Lung microvascular endothelial cell (primary cell): ENCODE measurements at places on chromosomes 11 and 22. TPM values are rescaled to one million over a fixed set of nuclear protein-coding genes. Genes with fewer than 3 reads are reported as not detected.

The CHRNA10 gene
- total RNA-seq, result 0.22 and 0.60 TPM in 2 replicates

The CNIH2 gene
- under 0.01 TPM in 1 of 2 replicates, not detected in the other for total RNA-seq

The RIBC2 gene
- total RNA-seq, result 0.20 and 0.22 TPM in 2 replicates

The LAYN gene
- total RNA-seq, result 75.2 and 143 TPM in 2 replicates

The SLC22A9 gene
- not detected in 2 replicates for total RNA-seq

The LRRC4C gene
- not detected in 2 replicates for total RNA-seq

The ZNF70 gene
- 1.3 and 1.8 TPM in 2 replicates for total RNA-seq

The NXPE1 gene
- not detected in 2 replicates for total RNA-seq

The TNNT3 gene
- total RNA-seq, result not detected in 2 replicates

The TMEM126B gene
- total RNA-seq, result 35.5 and 43.8 TPM in 2 replicates
